CD4-positive, alpha-beta memory T cell (primary cell): ENCODE measurements at places on chromosomes 12 and 14.

- no peak for DNase-seq
- no peaks in the 10 kb centered on the region for H3K27me3 ChIP-seq
- no peak overlapping the region for H3K4me3 ChIP-seq
- H3K27ac ChIP-seq = no peak overlapping the region
Observed at GRCh38 chr14:32023540-32023939, 53.6 kb upstream of the ARHGAP5 start.

GRCh38 chr14:61690982-61691381 lies 4.3 kb upstream of the HIF1A start:
- no peak overlapping the region for H3K27ac ChIP-seq
- H3K4me3 ChIP-seq = no peak overlapping the region
- no peak for DNase-seq
- H3K4me1 ChIP-seq = peaks cover 22% of the 10 kb centered on the region

DNA sequence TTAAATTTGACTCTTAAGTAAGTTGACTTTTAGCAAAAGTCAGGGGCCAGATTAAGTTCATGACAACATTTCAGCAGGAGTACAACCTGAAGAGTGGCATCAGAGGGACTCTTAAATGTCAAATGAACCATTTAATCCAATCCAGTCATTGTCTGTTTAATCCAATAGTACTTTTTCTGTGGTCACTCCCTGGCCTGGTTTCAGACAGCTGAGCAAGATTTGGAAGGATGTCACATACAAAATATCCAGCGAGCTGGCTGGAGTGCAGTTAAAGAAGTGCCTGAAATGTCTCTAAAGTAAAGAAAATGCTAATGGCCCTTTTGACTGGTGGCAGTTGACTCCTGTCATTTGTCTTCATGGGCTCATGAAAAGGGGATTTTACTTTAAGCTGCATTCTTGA lies 1082.1 kb downstream of the AACS start:
- H3K27ac ChIP-seq = no peak overlapping the region
- H3K4me1 ChIP-seq = no peaks in the 10 kb centered on the region
- no peaks in the 10 kb centered on the region for H3K36me3 ChIP-seq
- no peaks in the 10 kb centered on the region for H3K27me3 ChIP-seq

- peak; percentile 80 for DNase-seq
- no peaks in the 10 kb centered on the region for H3K36me3 ChIP-seq
- H3K4me1 ChIP-seq = peaks cover 50% of the 10 kb centered on the region
- H3K4me3 ChIP-seq = no peak overlapping the region
Observed at GRCh38 chr12:48977290-48978281, 536 bp upstream of the WNT1 start.

DNA sequence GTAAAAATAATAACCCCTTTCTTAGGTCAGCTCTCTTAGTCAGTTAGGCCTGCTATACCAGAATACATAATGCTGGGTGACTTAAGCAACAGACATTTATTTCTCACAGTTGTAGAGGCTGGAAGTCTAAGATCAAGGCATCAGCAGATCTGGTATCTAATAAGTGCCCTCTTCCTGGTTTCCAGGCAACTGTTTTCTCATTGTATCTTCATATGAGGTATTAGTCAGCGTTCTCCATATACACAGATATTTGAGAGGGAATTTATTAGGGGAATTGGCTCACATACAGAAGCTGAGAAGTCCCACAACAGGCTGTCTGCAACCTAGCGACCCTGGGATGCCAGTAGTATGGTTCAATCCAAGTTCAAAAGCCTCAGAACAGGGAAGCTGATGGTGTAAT lies 896.0 kb downstream of the GALC start:
- H3K4me3 ChIP-seq = no peak overlapping the region
- no peaks in the 10 kb centered on the region for H3K36me3 ChIP-seq
- no peaks in the 10 kb centered on the region for H3K27me3 ChIP-seq
- H3K4me1 ChIP-seq = no peaks in the 10 kb centered on the region

- H3K4me3 ChIP-seq = no peak overlapping the region
- no peaks in the 10 kb centered on the region for H3K27me3 ChIP-seq
- no peaks in the 10 kb centered on the region for H3K36me3 ChIP-seq
- no peak for DNase-seq
- H3K27ac ChIP-seq = no peak overlapping the region
Observed at GRCh38 chr14:71591929-71592328, 340.3 kb upstream of the RGS6 start.

GRCh38 chr12:95102916-95103671 lies 29.7 kb upstream of the NR2C1 start:
- DNase-seq = peak; percentile 38
- H3K27ac ChIP-seq = no peak overlapping the region
- H3K36me3 ChIP-seq = no peaks in the 10 kb centered on the region

GRCh38 chr14:47710581-47710980 lies 35.2 kb upstream of the MDGA2 start:
- H3K36me3 ChIP-seq = no peaks in the 10 kb centered on the region
- no peaks in the 10 kb centered on the region for H3K27me3 ChIP-seq
- H3K4me1 ChIP-seq = no peaks in the 10 kb centered on the region
- no peak for DNase-seq
- no peak overlapping the region for H3K4me3 ChIP-seq
- H3K27ac ChIP-seq = no peak overlapping the region

DNA sequence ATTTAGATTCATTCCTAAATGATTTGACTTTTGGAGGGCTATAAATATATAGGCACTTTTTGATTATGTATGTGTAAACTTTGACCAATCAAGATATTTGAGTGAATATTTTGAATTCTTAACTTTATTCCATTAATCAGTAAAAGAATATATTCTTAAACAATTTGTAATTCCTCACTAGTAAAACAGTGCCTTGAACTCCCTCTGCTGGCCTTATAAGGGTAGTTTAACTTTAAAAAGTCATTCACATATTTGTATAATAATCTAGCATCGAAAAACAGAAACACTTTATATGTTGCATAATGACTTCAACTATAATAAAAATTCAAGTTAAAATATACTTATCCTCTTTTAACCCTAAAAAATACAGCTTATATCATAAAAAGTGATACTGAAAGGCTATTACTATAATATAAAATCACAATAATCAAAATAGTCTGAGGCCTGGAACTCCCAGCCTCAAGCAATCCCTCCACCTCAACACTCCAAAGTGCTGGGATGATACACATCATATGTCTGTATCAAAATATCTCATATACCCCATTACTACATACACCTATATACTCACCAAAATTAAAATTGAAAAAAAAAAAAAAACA lies 31.2 kb downstream of the CCDC59 start:
- no peak overlapping the region for H3K4me3 ChIP-seq
- H3K4me1 ChIP-seq = no peaks in the 10 kb centered on the region
- no peaks in the 10 kb centered on the region for H3K27me3 ChIP-seq
- H3K27ac ChIP-seq = no peak overlapping the region
- no peak for DNase-seq

GRCh38 chr12:131117438-131118245 lies 163.9 kb downstream of the ADGRD1 start:
- H3K27ac ChIP-seq = no peak overlapping the region
- DNase-seq = no peak
- no peaks in the 10 kb centered on the region for H3K36me3 ChIP-seq
- H3K4me1 ChIP-seq = no peaks in the 10 kb centered on the region

GRCh38 chr12:90069711-90070110 lies 361.1 kb upstream of the ATP2B1 start:
- H3K4me1 ChIP-seq = no peaks in the 10 kb centered on the region
- no peak overlapping the region for H3K27ac ChIP-seq
- DNase-seq = no peak
- H3K36me3 ChIP-seq = no peaks in the 10 kb centered on the region

DNA sequence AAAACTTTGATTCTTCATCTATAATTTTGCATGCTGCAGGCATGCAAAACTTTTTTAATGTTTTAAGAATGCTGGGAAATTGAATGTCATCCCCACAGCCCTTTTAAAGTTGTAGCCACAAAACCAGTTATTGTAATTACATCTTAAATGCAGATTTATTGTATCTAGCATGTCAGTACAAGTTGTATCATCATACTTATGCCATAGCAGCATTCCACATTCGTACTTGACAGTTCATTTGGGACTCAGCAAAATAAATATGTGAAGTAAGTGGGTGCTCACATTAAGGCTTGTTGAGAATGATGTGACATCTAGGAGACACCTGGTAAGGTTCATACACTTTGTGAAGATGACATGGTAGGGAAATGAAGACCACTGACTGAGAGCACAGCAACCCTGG lies 44.0 kb upstream of the GZMB start:
- no peak overlapping the region for H3K27ac ChIP-seq
- no peaks in the 10 kb centered on the region for H3K27me3 ChIP-seq
- peaks cover 22% of the 10 kb centered on the region for H3K4me1 ChIP-seq
- no peak overlapping the region for H3K4me3 ChIP-seq

- H3K4me1 ChIP-seq = no peaks in the 10 kb centered on the region
- H3K27me3 ChIP-seq = no peaks in the 10 kb centered on the region
- DNase-seq = peak; percentile 53
- no peak overlapping the region for H3K4me3 ChIP-seq
- H3K27ac ChIP-seq = no peak overlapping the region
Observed at GRCh38 chr14:92783813-92784431, 10.2 kb upstream of the GOLGA5 start.

DNA sequence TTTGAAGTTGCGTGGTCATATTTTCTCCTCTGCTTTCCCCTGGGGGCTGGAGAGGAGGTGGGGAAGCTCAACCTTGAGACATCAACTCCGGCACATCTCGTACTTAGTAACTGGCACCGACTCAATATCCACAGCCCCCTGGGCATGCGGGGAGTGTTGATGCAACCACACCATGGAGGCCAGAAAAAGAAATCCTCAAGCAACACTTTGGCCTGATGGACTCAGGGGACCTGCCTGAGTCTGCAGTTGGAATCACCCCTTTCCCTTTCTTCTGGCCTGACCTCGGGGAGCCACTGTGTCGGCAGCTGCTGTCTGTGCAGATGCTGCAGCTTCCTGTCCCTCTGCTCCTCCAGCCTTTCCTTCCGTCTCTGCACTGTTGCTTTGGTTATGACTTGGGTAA lies 11.4 kb upstream of the AACS start:
- no peaks in the 10 kb centered on the region for H3K36me3 ChIP-seq
- DNase-seq = no peak
- no peak overlapping the region for H3K27ac ChIP-seq
- H3K4me3 ChIP-seq = no peak overlapping the region
- no peaks in the 10 kb centered on the region for H3K27me3 ChIP-seq

DNA sequence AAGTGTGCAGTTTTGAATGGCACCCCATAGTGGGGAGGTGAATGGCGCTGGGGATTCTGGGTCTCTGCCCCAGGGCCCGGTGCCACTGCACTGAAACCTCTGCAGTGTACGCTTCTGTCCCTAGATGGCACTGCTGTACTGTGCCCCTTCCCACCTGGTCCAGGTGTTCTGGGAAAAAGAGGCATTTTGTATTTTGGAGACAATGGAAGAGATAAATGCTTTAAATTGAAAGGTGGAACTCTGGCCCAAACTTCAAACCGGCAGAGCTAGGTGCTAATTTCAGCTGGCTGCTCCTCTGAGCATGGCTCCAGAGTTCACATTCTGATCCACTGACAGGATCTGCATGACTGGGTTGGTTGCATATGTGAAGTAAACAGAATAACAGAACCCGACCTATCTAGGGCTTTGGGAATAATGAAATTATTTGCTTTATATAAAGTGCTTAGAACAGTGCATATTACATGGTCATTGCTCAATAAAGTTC lies 52.2 kb downstream of the KRT80 start:
- no peak overlapping the region for H3K27ac ChIP-seq
- no peaks in the 10 kb centered on the region for H3K27me3 ChIP-seq
- DNase-seq = peak; percentile 33
- H3K36me3 ChIP-seq = no peaks in the 10 kb centered on the region

DNA sequence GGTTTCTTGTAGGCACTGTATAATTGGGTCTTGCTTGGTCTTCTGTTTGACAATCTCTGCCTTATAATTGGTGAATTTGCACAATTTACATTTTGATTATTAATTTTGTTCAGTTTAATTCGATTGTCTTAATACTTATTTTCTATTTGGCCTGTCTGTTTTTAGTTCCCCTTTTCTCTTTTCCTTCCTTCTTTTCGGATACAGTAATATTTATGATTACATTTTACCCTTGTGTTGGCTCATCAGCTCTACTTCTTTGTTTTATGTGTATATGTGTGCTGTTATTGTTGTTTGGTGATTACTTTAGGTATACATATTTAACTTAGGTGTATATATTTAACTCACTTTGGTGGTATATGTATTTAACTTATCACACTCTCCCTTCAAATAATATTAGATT lies 12.8 kb upstream of the BEGAIN start:
- no peaks in the 10 kb centered on the region for H3K27me3 ChIP-seq
- no peak for DNase-seq
- H3K27ac ChIP-seq = no peak overlapping the region
- H3K4me1 ChIP-seq = no peaks in the 10 kb centered on the region
- H3K36me3 ChIP-seq = no peaks in the 10 kb centered on the region

GRCh38 chr12:14169281-14169680 lies 187.9 kb upstream of the GRIN2B start:
- no peaks in the 10 kb centered on the region for H3K36me3 ChIP-seq
- H3K4me3 ChIP-seq = no peak overlapping the region
- H3K27me3 ChIP-seq = no peaks in the 10 kb centered on the region
- no peak overlapping the region for H3K27ac ChIP-seq
- DNase-seq = no peak

DNA sequence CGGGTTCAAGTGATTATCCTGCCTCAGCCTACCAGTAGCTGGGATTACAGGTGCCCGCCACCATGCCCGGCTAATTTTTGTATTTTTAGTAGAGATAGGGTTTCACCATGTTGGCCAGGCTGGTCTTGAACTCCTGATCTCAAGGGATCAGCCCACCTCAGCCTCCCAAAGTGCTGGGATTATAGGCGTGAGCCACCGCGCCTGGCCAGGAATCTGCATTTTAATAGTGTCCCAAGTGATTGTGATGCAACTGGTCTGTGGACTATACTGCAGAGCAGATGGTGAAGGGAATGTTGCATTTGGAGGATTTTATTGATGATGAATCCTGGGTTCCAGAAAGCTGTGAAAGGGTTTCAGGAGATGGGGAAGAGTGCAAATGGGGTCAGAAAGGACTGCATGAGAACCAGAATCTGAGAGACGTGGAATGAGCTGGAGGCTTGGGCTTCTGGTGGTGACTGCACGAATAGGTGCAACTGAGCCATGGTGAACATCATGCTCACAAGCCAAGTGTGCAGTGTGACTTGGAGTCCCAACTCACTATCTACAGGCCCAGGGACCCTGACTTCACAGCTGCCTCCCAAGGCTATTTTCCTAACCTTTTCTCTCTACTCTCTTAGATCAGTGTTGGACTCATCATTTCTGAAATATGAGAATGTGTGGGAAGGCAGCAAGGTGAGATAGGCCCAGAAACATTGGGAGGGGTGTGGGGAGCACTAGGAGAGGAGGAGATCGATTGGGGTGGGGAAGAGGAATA lies 4.5 kb downstream of the RPS26 start:
- H3K4me1 ChIP-seq = peaks cover 18% of the 10 kb centered on the region
- peak overlapping the region; percentile 13 for H3K27ac ChIP-seq
- H3K4me3 ChIP-seq = no peak overlapping the region
- no peaks in the 10 kb centered on the region for H3K27me3 ChIP-seq
- DNase-seq = no peak
